ENCODE measurements at places on chromosomes 11 and 22.
A peak's percentile ranks its signal among the peaks of the same experiment; 100 is the strongest.

GRCh38 chr22:20429254-20430100 is 8.1 kb downstream of the SCARF2 start:
- DNase-seq, result peak; percentile 76

DNA sequence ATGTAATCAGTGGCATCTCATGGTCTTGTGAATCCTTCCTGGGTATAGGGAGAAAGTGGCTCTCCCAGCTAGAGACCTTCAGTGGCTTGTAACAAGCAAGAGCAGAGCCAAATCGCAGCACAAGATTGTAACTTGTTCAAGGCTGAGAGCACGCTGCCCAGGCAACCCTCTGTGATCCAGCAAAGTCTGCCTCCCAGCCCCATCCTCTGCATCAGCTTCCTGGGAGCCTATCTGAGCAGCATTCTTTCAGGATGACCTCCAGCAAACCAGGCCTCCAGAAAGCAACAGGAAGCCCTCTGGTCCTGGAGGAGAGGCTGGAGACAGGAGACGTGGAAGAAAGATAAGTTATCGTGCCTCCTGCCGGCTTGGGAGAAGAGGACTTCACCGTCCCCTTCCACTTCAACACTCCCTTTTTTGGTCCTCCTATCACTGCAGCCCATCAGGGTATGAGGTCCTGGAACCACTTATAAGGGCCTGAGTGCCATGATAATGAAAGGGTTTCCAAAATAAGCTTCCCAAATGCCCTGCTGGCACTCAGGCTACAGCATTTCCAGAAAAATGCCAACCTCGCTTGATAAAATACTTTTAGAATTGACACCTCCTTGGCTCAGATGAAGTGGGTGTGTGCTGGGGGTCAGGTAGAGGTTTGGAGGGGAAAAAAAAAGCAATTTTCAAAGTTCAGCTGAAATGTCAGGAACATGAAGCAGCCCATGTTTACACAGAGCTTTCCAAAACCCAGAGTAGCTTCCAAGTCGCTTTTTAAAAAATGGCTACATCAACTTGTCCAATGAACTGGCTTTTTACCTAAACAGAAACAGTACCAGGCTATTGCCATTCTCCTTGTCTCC is 80.2 kb downstream of the PLEKHA7 start:
- DNase-seq, result no peak

DNA sequence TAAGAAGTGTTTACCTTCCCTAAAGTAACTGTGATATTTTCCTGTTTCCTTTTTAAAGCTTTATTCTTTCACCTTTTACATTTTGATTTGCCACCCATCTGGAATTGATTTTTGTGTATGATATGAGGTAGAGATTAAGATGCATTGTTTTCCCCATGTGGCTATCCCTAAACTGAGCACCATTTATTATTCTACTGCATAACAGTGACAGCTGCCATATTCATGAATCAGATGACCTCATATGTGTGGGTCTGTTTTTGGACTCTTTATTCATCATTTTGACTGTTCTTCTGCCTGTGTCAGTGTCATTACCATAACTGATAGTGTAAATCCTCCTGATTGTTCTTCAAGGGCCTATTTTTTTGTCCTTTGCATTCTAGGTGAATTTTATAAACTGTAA is 50.8 kb downstream of the HIPK3 start:
- no peak for DNase-seq

GRCh38 chr11:61447601-61448551 is 18.0 kb downstream of the SDHAF2 start:
- DNase-seq, result no peak

DNA sequence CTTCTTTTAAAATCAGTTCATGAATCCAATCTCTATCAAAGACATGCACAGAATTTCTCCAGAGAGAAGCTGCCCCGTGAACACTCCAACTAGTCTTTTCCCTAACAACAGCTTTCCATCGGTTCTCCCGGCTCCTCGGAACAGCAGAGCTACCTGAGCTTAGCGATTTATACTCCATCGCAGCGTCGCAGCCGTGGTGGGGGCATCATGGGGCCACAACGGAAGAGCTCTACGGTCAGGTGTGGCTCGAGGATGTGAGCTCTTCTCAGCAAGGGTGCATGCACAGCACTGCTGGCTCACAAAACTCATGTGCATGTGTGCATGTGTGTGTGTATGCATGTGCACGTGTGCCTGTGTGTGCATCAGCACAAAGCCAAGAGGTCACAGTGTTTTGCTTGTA is 11.7 kb upstream of the MOB2 start:
- no peak for DNase-seq

- DNase-seq, result no peak
Observed at GRCh38 chr22:48954781-48955311, 872.8 kb downstream of the BRD1 start.

DNA sequence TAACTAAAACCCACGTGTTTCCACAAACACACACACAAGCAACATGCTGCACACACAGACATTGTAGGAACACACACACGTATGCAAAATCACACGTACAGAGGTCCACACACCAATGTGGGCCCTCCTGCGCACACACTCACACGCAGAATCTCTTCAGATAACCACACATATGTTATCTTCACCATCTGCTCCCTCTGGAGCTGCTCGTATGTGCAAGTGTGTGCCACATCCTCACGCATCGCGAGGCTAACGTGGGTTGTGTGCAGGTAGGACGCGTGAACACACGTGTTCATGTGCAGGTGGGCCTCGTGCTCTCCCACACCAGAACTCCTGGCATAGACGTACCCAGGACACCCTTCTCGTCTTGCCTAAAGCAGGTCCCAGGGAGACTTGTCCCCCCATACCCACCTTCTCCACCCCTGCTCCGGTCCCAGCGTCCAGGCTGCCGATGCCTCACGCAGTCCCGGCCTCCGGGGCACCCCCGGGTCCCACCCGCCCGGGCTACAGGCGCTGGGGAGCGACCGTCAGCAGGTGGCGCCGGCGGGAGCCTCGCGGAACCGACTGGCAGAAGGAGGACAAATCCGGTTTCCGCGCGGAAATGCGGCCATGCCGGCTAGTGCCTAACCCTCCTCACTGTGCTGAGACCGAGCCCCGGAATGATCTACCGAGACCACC is 10.3 kb upstream of the IGSF9B start:
- DNase-seq, result peak; percentile 56

DNA sequence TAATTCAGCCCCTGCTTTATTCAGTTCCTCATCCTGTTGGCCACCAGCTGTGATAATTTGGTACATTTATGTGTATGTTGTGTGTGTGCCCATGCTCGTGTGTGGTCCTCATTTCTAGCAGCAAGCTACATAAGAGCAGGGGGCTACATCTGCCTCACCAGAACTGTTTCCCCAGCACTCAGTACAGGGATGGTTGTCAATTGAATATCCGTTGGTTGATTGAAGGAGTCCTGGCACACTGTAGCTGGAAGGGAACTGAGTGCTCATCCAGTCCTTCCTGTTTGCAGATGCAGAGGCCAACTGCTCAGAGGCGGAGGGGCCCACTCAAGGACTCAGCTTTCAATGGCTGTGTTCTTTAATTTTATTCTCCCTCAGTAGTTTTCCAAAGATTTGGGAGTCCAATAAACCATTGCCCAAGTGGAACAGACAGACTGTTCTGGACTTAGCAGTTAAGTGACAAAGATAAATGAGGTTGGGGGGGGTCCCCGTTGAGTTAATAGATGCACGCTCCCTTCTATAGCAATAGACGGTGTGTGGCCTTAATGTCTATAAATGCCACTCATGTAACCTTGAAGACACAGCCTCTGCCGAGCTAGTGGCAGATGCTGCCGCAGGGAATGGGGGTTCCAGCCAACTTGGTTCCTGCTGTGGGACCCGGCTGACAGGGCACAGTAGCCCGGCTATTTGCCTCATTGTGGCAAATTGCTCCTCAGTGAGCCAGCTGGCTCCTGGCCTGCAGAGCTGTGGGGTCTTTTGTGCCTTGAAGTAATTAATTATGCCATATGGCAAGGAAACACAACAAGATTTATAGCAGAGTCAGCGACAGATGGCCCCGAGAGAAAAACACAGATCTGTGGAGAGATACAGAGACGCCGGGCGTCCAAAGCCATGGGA is 71.4 kb upstream of the GRK3 start:
- no peak for DNase-seq

DNA sequence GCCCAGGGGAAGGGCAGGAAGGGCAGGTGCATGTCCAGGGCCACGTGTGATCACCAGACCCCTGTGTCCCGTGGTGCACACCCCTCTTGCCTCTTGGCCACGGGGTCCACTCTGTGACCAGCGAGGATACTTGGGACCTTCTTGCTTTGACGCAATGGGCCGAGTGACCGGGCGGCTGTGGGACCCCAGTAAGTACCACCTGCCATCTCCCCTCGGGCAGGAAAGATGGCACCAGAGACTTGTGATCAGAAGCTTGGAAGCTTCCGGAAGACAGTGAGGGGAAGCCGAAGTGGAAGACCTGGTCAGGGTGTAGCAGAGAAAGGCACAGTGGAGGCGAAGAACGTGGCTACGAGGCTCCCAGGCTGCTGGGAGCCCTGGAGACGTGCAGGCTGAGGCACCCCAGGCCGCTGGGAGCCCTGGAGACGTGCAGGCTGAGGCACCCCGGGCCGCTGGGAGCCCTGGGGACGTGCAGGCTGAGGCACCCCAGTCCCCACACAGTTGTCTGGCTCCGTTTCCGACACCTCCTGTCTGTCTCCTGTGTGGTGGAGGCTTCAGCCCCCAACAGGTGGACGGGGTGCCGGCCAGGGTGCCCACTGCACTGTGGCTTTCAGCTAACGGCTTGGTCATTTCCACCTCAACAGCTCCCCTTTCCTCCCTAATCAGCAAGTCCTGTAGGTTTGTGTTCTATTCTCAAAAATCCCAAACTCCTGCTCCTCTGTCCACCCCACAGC is 663.5 kb downstream of the BRD1 start:
- DNase-seq, result no peak

DNA sequence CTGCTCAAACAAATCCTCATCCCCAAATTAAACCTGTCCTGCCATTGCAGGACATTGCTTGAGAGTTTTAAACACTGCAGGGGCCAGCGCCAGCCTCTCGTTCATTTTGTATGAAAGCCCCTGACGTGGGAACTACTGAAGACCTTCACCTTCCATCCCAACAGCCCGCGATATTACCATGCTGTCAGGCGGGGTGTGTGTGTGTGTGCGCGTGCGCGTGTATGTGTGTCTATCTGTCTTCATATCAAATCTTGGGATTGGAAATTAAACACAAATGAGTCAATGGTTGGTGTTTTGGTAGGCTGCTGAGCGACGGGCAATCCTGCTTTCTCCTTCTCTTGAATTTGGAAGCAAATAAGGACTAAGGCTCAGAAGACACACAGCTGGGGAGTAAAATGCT is 776.9 kb downstream of the TBC1D22A start:
- DNase-seq, result no peak

DNA sequence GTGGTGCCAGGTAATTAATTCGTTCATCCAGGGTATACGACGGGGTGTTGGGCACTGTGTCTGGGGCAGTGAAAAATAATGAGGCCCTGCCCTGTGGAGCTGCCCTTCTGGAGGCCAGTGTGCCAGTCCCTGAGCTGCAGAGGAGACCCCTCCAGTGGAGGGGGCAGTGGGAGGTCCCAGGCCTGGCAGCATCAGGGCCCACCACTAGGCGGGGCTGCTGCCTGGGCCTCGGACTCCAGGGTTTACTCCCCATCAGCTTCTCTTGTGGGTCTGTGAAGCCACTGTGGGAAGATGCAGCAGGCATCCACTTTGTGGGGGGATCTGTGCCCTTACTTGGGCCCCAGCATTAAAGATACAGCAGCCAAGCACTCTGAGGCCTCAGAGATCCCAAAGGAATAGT is 17.4 kb upstream of the TMPRSS6 start:
- no peak for DNase-seq

DNA sequence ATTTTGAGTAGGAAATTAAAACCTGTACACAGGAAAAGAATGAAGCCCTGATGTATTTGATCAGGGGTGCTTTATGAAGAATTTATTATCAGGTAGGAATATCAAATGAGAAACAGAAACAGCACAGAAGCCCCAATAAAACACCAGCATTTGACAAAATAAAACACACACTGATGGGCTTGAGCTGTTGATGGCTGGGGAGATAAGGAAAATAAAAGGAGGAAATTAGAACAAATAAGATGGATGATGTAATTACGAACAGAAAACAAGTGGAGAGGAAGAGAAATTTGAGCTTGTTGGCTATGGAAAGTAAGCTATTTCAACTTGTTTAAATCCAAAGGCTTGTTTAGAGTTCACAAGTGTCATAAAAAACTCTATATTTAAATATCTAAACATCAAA is 213.7 kb downstream of the CADM1 start:
- no peak for DNase-seq

GRCh38 chr11:72265951-72266350 is 22.0 kb upstream of the PHOX2A start:
- no peak for DNase-seq

GRCh38 chr11:69839516-69839915 is 20.3 kb upstream of the FGF3 start:
- no peak for DNase-seq

DNA sequence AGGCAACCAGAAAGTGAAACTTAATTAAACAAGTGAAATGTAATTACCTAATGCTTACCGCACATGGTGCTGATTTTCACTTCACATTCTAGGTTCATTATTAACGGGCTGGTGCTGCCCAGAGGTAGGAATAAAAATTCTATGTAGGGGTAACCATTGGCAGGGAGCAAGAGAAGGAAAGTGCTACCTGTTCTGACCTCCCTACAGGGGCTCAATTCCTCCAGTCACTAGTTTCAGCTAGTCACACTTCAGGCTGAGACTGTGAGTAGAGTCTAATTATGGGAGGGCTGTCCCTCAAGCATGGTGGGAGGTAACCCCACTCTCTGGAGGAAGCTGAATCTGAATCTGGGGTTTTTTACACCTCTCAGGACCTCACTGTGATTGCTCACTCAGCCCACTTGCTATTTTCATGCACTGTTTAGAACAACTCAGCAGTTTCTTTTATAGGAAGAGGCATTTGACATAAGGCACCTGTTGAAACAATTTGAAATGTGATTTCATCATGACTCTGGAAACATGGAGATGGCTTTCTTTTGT is 75.4 kb downstream of the MAML2 start:
- DNase-seq, result peak; percentile 57

DNA sequence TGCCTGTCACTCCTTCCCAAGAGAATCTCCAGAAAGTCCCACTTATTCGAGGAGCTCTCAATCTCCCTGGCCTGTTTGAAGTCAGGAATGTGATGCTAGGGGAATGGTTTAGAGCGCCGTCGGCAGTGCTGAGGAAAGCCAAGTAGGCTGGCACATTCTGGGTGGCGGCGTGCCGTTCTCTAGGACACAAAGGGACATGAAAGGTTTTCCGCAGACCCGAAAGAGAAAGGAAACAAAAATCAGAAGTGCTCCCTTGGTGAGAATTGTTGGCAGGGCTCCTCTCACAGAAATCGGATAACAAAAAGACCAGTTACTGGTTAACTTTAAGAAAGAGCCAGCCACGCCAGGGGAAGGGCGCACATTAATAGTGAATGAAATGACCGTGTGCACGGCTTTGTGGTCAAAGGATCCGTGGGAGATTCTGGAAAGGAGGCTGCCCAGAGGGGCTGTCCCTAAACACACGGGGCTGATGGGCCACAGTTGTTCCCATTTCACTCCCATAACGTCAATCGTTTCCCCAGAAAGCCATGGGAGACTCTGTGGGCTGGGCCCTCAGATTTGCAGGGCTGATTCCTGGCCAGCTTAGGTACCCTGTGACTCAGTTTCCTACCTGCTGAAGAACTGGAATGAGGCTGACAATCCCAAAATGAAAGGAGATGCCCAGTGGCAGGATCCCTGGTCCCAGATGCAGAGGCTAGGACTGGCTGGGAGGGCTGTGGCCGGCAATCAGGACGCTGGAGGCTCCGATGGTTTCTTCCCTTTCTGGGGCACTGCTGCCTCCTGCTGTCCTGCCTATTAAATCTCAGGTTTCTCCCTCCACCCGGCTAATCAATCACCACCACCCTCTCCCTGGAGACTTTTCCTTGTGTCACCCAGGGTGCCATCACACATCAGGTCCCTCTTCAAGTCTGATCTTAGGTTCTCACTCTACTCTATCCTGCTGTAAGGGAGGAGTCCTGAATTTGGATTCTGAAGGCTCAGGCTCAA is 82.3 kb downstream of the RCN1 start:
- DNase-seq, result no peak
